ENCODE measurements at places on chromosomes 3 and 15.

- no peak for DNase-seq
Measured at GRCh38 chr3:46100812-46101211, 73.5 kb upstream of the XCR1 start.

GRCh38 chr3:31382856-31383255, 149.9 kb upstream of the STT3B start:
- no peak for DNase-seq

GRCh38 chr3:124372775-124373174, 357.5 kb upstream of the UMPS start:
- DNase-seq, result no peak

DNA sequence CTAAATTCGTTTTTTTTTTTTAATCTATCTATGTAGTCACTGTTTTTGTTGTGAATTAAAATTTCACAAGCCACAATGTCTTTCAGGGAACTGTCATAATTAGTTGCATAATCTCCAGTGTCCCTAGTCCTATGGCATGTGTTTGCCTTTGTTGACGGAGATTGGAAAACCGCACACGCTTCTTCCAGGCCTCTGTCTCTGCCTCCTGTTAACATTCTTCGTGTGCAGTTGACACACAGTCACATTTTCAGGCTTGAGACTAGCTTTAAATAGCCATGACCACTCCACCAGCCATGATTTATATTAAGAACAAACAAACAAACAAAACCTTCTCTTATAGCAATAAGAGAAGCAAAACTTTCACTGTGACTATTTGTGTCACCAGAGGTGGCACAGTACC, 139.8 kb downstream of the DUT start:
- no peak for DNase-seq

DNA sequence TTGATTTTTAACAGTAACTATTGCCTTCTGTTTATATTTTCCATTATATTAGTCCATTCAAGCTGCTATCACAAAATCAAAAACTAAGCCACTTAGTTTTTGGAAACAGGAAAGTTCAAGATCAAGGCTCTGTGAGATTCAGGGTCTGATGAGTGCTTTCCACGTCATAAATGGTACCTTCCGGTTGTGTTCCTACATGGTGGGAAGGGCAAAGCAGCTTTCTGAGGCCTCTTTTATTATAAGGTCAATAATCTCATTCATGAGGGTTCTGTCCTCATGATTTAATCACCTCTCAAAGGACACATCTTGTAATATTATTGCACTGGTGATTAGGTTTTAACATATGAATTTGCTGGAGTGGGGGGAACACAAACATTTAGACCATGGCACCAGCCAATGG, 152.0 kb downstream of the VGLL3 start:
- no peak for DNase-seq

DNA sequence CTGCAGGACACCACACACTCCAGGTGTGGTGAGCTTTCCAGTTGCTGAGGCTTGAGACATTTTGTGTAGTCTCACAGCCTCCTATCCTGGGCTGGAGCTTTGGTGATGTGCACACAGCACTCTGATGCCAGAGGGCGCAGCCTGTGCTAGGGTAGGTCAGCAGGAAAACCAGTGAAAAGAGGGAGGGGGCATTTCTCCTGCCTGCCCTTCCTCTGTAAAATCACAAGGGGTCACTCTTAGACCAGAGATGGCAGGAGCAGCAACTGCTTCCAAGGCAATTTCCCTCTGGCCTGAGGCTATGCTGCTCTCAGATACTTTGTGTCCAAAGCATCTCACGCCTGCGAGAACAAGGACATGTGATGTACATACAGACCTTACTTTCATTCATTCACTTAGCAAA, 16.5 kb upstream of the MUSTN1 start:
- peak; percentile 36 for DNase-seq

DNA sequence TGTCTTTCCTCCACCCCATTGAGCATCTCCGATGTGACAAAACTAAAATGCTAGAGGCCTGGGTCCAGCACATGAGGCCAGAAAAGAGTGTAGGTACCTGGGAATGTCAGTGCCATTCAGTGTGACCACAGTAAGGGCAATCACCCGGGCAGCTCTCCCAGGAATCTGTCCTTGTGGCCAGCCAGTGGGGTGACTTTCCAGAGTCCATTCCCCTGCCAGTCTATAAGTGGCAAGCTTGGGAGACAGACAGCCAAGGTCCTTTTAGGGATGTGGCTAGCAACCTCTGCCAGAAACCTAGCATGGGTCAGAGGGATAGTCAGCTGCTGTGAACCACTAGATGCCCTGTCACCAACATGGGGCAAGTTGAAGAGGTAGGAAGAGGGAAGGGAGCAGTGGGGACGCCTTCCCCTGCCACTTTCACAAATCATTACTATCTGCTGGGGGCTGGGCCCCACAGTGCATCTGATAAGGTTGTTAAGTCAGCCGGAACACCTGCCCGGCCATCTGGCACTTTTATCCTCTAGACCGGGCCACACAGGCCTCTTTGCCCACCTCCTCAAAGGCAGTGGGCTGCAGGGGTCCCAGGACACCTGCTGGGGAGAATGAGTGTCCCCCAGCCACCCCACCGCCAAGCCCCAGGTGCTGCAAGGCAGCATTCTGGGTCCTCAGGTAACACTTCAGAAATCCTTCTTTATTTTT, 24.8 kb upstream of the DET1 start:
- DNase-seq, result no peak

DNA sequence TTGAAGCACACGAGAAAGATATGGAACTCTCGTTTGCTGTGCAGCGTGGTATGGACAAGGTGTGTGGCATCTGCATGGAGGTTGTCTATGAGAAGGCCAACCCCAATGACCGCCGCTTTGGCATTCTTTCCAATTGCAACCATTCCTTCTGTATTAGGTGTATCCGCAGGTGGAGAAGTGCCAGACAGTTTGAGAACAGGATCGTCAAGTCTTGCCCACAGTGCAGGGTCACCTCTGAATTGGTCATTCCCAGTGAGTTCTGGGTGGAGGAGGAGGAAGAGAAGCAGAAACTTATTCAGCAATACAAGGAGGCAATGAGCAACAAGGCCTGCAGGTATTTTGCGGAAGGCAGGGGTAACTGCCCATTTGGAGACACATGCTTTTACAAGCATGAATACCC, 1.2 kb downstream of the MKRN3 start:
- no peak for DNase-seq

GRCh38 chr15:31267161-31268107, 59.2 kb upstream of the KLF13 start:
- no peak for DNase-seq

Data from activated naive CD4-positive, alpha-beta T cell treated with anti-CD3 and anti-CD28 coated beads, Interleukin-2, amount 50 U/mL, for 72 hours (primary cell).